Subcutaneous preadipocyte (primary cell): ENCODE measurements at places on chromosomes 11 and 22. TPM values are rescaled to one million over a fixed set of nuclear protein-coding genes. Genes with fewer than 3 reads are reported as not detected.

Gene SCGB1A1
- total RNA-seq, result not detected in 2 replicates

Gene UPK2
- not detected in 2 replicates for total RNA-seq

Gene MPPED1
- total RNA-seq, result not detected in 2 replicates

Gene C11orf91
- 0.20 TPM in 1 of 2 replicates, not detected in the other for total RNA-seq

Gene EHF
- total RNA-seq, result not detected in 2 replicates

Gene YAP1
- 114 and 150 TPM in 2 replicates for total RNA-seq

Gene CCDC87
- total RNA-seq, result 0.37 and 0.78 TPM in 2 replicates

Gene ARFIP2
- total RNA-seq, result 44.4 and 51.1 TPM in 2 replicates

Gene PARVG
- under 0.01 and 0.20 TPM in 2 replicates for total RNA-seq

Gene SYT7
- 7.4 and 11.0 TPM in 2 replicates for total RNA-seq

Gene BIRC2
- total RNA-seq, result 42.3 and 48.3 TPM in 2 replicates

Gene SEC14L6
- total RNA-seq, result under 0.01 TPM in 1 of 2 replicates, not detected in the other

Gene HBG1
- not detected in 2 replicates for total RNA-seq

Gene GVQW3
- total RNA-seq, result 2.9 and 3.3 TPM in 2 replicates

Gene RAB30
- 5.9 and 11.0 TPM in 2 replicates for total RNA-seq

Gene IFITM1
- total RNA-seq, result 9.6 and 32.7 TPM in 2 replicates

Gene HORMAD2
- total RNA-seq, result not detected in 2 replicates

Gene OR2AT4
- total RNA-seq, result not detected in 2 replicates

Gene SPI1
- total RNA-seq, result not detected in 2 replicates

Gene IGSF22
- under 0.01 TPM in 1 of 2 replicates, not detected in the other for total RNA-seq

Gene OR6A2
- under 0.01 and 0.59 TPM in 2 replicates for total RNA-seq

Gene ADAMTS15
- total RNA-seq, result 22.9 and 66.9 TPM in 2 replicates

Gene CRYBA4
- total RNA-seq, result not detected in 2 replicates

Gene YPEL1
- total RNA-seq, result 0.20 and 0.37 TPM in 2 replicates

Gene TRIM6
- total RNA-seq, result 2.0 and 2.6 TPM in 2 replicates

Gene CNGA4
- total RNA-seq, result 0.37 TPM in 1 of 2 replicates, not detected in the other

Gene PRR5L
- total RNA-seq, result 1.4 and 2.9 TPM in 2 replicates

Gene EED
- 18.0 and 19.1 TPM in 2 replicates for total RNA-seq

Gene CECR2
- total RNA-seq, result under 0.01 TPM in 1 of 2 replicates, not detected in the other

Gene MCAM
- 0.73 and 0.98 TPM in 2 replicates for total RNA-seq

Gene NFAM1
- total RNA-seq, result not detected in 2 replicates

Gene TRIM29
- total RNA-seq, result 0.20 and 1.1 TPM in 2 replicates

Gene CWF19L2
- 8.1 and 10.4 TPM in 2 replicates for total RNA-seq

Gene RIMBP3C
- total RNA-seq, result 0.39 and 1.1 TPM in 2 replicates

Gene KIAA0930
- total RNA-seq, result 39.1 and 42.6 TPM in 2 replicates

Gene MMP12
- total RNA-seq, result 0.59 TPM in 1 of 2 replicates, not detected in the other

Gene CCDC81
- 0.39 and 1.1 TPM in 2 replicates for total RNA-seq

Gene CREB3L1
- total RNA-seq, result 14.5 and 15.1 TPM in 2 replicates

Gene DRD2
- total RNA-seq, result not detected in 2 replicates

Gene PIWIL4
- total RNA-seq, result 1.8 TPM in 2 replicates

Gene PKNOX2
- total RNA-seq, result under 0.01 and 0.20 TPM in 2 replicates

Gene MUC15
- not detected in 2 replicates for total RNA-seq

Gene C11orf16
- not detected in 2 replicates for total RNA-seq

Gene TIGD3
- under 0.01 TPM in 2 replicates for total RNA-seq

Gene ANKK1
- total RNA-seq, result under 0.01 TPM in 1 of 2 replicates, not detected in the other

Gene OR52E8
- total RNA-seq, result not detected in 2 replicates

Gene FIBIN
- total RNA-seq, result 2.9 and 12.5 TPM in 2 replicates

Gene EXPH5
- total RNA-seq, result under 0.01 and 0.39 TPM in 2 replicates

Gene SCARF2
- total RNA-seq, result 8.0 and 9.6 TPM in 2 replicates

Gene ISX
- total RNA-seq, result not detected in 2 replicates
